ENCODE measurements at places on chromosomes 1 and 21.

DNA sequence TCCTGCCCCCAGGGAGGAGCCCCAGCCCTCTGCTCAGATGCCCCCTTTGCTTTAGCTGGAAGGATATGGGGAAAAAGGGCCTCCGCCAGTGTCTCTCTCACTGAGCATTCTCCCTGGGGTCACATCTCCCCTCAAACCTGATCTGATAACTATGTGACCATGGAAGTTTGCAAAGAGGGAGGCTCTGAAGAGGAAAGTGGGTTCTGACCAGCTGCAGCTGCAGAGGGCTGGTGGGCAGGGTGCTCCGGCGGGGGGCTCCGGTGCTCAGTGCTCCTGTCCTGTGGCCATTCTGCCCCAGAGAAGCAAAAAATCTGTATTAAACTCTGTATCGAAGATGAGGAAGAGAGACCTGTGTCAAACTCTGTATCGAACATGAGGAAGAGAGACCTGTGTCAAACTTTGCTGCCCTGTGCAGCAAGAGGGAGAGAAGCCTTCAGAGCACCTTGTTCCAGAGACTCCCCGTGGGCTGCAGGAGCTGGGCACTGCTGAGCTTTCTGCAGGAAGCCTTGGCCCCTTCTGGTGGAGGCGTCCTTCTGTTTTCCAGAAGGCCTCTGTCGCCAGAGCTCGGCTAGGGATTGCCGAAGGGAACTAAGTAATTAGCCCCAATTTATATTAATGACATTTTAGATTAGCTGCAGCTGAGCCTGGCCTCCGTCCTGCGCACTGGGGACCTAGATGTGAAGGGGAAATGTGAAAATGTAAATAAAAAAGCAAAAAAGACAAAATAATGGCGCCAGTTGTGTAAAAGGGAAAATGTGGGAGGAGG is 186.2 kb upstream of the C1orf174 start:
- no peak for DNase-seq

DNA sequence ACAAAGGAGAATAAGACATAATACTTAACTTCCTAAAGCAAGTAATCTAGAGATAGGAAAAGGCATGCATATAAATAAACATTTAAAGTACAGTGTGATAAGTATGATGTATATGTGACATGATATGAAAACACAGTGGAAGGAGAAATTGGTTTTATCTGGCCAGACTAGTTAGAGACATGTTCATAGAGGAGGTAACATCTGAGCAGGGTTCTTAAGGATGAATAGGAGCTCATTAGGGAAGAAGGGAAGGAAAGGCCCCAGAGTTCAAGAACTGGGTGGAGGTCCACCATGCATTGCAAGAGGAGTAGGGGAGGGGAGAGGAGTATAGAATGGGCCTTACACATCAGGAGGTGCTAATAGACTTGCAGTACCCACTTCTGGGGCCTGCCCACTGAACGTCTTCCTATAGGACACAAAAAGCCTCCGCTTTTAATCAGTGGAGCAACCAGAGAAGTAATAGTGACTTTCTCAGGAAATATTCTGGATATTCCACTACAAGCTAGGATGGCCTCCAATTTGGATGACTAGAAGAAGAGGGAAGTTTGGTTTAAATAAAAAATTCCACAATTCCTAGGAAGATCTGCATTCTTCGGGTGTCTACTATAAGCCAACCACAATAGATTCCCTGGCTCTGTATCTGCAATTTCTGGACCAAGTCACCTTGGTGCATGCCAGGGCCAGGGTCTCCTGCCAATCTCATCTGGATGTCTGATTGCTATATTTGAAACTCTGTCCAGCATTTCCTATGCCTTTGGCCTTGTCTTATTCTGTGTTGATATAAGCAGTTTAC is 41.9 kb downstream of the NGF start:
- DNase-seq, result no peak

DNA sequence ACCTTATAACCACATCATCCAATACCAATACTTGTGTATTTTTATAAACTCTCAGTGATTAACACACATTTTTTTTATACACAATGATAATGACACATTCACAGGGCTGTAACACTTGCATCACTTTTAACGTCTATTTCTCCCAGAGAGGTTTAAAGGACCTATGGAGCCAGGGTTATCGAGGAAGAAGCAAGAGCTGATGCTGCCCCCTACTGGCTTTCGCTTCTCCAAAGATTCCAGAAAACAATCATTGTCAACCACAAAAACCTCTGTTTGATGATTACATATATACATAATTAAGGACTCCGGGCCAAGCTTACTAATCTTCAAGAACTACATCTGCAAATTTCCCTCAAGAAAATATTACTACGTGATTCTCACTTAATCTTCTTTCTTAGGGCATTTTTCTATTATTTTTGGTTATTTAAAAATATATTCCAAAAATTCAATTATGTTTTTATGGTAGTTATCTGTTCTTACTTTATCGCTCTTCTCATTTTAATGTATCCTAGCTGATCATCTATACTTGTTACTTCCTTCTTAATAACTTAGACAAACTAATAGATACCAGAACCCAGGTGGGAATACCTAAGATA is 214.5 kb downstream of the VAV3 start:
- DNase-seq, result peak; percentile 69

- DNase-seq, result no peak
Observed at GRCh38 chr1:83967336-83967735, 31.6 kb downstream of the TTLL7 start.

DNA sequence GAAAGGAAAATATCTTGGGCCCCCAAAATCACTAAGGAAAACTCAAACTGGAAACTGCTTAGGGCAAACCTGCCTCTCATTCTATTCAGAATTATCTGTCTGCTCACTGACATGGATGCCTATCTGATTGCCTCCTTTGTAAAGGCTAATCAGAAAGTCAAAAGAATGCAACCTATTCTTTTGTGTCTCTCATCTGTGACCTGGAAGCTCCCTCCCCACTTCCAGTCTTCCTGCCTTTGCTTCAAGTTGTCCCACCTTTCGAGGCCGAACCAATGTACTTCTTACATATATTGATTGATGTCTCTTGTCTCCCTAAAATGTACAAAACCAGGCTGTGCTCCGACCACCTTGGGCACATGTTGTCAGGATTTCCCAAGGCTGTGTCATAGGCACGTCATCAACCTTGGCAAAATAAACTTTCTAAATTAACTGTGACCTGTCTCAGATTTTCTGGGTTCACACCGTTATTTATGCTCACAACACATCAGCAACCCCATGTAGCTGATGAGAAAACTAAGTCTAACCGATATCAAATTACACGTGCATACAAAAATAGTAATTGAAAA is 302.3 kb upstream of the NRIP1 start:
- DNase-seq, result no peak

DNA sequence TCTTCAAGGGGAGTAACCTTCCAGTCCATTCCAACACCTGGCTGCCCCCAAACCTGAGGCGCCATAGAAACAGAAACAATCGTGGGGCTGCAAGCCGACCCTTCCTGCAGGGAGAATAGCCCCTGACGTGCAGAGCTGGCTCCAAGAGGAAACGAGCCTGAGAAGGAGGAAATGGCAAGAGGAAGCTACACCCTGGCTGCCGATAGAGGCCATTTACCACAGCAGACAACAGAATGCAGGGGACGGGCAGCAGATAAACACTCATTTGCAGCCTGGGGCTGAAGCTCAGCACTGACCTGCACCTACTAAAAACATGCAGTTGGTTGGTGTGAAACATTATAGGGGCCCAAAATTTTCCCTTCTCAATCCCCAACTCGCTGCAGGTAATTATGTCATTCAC is 8.7 kb upstream of the TDRD10 start:
- DNase-seq, result peak; percentile 75

GRCh38 chr1:205774198-205775014 is 876 bp downstream of the RAB29 start:
- DNase-seq, result no peak

DNA sequence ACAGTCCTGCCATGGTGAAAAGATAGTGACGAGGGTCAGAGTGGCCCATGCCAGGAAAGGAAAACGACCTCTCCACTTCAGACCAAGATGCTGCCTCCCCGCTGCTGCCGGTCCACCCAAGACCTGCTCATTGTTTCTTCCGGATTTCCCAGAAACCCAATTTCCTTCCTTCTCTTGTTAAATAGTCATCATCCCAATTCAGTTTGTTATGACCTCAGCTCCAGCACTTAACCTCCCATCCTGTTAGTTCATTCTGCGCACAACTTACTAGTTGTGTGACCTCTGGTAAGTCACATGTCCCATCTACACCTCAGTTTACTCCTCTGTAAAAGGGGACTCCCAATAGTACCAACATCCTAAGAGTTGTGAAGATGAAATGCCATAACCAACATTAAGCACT is 29.9 kb upstream of the PPP1R15B start:
- DNase-seq, result no peak

- no peak for DNase-seq
Observed at GRCh38 chr1:245873068-245873467, 634.0 kb downstream of the SMYD3 start.

- no peak for DNase-seq
Observed at GRCh38 chr1:72846476-72847278, 564.3 kb upstream of the NEGR1 start.

DNA sequence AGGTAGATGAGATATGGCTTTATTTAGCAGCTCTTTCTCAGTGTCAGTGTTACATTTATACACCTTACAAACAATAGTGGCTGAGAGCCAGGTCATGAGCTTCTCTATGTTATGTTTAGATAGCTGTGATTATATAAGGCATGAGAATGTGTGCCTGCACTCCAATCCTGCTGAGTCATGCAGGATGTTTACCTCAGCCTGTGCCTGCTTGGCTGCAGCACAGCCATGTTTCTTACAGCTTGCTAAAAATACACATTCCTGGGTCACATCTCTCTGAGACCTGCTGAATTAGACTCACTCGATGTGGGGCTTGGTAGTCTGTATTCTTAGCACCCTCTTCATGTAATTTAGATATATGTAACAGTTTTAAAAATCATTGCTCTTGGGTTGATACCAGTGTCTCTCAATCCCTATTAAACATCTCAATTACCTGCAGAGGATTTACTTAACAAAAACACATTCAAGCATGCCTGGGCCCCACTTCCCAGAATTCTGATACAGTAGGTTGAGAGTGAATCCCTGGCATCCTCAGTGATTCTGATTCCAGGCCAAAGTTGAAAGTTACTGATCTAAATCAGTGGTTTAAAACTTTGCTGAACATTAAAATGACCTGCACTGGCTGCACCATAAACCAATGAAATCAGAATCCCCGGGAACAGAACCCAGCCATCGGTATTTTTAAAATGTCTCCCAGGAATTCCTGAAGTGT is 107.5 kb downstream of the GDAP2 start:
- DNase-seq, result no peak

- DNase-seq, result peak; percentile 78
Observed at GRCh38 chr21:44836666-44837471, 19.0 kb upstream of the SUMO3 start.

GRCh38 chr1:6888268-6888667 is 103.0 kb downstream of the CAMTA1 start:
- no peak for DNase-seq

- DNase-seq, result no peak
Observed at GRCh38 chr1:163565166-163565565, 243.4 kb downstream of the NUF2 start.

GRCh38 chr1:67572594-67573221 is 112.3 kb upstream of the GADD45A start:
- no peak for DNase-seq

GRCh38 chr1:5983361-5984103 is 8.7 kb downstream of the NPHP4 start:
- no peak for DNase-seq

DNA sequence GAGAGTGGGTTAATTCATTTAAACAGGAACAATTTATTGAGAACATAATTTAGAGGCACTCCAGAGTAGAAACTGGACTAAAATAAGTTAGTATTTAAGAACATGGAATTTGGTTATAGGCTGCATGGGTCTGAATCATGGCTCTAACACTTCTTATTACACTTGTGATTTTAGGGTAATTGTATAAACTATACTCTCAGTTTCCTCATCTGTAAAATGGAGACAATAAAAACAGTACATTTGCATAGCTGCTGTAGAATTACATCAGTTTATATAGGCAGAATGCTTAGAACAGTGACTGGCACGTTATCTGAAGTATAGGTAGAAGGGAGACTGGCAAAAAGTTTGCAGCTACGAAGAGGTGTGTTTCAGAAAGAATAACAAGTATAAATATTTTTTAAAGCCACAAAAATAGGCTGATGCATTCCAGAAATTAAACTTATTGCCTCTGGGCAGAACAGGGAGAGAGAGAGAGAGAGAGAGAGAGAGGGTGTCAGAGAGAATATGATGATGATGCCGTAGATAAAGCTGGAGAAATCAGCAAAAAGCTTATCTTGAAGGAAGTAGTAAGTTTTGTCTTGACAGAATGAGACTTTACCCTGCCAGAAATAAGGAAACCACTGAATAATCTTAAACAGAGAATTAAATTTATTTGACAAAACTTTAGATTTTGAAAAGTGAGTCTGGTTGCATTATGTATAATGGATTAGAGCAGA is 8.1 kb upstream of the OR6K3 start:
- no peak for DNase-seq

Data from inflammatory macrophage (primary cell).